Activated CD8-positive, alpha-beta T cell treated with anti-CD3 and anti-CD28 coated beads, Interleukin-2, amount 10 ng/mL, durations not matched to agents 7 days and 5 days (primary cell): ENCODE measurements at places on chromosomes 3 and 15. TPM values are rescaled to one million over a fixed set of nuclear protein-coding genes. Genes with fewer than 3 reads are reported as not detected.

LXN gene
- 9.4 TPM for total RNA-seq

- peak; percentile 27 for DNase-seq
Observed at GRCh38 chr3:38843898-38844297, 27.9 kb upstream of the SCN10A start.

DNA sequence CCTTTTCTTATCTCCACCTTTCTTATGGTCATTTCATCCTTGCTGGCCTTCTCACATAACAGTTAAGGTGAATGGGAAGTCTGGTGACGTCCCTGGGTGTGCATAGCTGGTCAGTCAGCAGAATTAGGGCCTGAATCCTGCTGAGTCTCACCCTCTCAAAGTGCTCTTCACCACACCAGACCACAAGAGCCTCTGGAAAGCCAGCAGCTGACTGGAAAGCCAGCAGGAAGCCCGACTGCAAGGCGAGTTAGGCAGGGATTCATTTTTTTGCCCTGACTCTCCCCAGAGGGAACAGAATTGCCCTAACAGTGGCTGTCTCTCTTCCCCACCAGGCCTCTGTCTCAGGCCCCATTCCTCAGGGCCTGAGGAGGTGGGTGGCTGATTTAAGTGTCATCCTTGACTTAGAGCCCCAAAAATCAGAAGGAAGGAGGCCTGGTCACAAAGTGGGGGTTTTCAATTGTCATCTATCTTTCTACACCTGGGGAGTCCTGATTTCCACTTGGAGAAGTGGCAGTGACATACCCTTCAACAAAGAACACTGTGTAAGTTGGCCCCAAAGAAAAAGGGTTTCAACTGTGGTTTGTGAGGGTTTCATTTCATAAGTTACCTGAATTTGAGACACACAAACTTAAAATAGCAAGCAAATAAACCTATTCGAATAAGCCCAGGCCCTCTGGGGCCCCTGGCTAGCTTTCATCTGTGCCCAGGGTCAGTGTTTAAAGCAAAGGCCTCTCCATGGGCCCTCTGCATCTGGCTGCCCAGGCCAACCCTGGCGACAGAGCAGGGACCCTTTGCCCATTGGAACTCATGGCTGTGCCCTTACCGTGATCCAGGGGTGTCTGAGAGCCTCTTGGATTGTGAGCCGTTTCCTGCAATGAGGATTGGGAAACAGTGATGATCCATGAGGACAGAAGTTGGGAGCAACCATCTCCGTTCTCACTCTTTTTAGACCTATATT lies 90.5 kb upstream of the HERC1 start:
- DNase-seq: no peak

- no peak for DNase-seq
Observed at GRCh38 chr15:75815811-75816719, 27.2 kb upstream of the UBE2Q2 start.

DNA sequence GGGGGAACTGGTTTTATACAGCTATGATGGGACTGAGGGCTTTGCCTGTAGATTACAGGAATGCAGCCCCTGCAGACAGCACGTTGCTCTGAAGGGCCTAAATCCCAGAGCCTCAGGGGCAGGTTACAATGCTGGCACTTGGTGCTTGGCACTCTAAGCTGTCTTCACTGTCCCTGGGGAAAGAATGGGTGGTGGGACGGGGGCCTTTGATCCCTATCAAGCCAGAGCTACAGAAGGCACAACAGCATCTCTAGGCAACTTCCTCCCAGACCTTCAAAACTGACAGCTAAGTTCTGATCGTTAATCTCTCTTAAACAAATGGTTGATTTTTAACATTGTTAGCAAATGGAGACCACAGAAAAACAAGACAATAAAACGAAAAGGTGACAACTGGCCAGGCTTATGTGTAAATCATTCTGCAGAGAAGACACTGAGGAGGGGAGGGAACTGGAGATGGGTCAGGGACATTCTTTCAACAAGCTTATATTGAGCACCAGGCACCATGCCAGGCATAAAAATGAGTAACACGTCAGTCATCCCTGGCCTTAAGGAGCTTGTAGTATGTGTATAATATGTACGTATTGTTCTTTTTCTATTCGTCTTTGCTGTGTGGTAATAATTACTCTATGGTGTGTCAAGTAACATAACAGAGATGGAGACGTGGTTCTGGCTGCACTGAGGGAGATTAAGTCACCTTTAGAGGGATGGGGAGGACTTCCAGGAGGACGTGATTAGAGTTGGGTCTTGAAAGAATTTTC lies 49.1 kb downstream of the CA12 start:
- no peak for DNase-seq
